ENCODE measurements at places on chromosomes 3 and 15.

GRCh38 chr3:107045791-107046190, 331.4 kb upstream of the CCDC54 start:
- peak; percentile 50 for DNase-seq

- DNase-seq, result no peak
These were observed 93.8 kb downstream of the FHIT start for GRCh38 chr3:61157414-61157813.

GRCh38 chr3:55662683-55663082, 175.6 kb upstream of the WNT5A start:
- DNase-seq, result no peak

- no peak for DNase-seq
These were observed 23.8 kb downstream of the CNOT10 start for GRCh38 chr3:32708672-32709283.
